ENCODE measurements at places on chromosomes 4 and X.

- no peak for DNase-seq
These were observed 59.5 kb upstream of the PPP2R3B start for GRCh38 chrX:446245-446644.

DNA sequence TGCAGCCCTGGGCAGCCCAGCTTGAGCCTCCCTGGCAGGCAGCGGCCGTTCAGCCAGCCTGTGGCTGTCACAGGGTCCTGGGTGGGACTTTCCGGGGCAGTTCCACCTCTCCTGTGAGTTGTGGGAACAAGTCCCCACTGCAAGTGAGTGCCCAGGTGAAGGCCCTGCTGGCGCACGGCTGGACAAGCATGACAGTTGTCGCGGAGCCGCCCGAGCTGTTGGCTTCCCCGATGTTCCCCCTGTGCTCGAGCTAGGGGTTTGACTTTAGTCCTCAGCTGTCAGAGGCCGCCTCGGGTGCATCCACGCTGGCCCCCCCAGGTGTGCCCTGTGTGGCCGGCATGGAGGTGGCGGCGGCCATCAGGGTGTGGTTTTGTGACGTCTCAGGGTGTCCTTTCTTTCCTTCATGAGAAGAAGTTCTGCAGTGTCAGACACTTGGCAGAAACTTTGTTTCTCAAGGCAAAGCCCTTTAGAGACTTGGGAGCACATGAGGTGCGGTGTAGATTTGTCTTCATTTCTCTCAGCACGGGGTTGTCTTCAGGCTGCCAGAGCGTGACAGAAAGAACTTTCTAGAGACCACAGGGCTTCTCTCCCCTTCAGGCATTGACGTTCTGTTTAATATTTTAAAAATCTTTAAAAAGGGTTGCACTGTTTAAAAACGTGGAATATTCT, 69.4 kb upstream of the HGFAC start:
- DNase-seq: no peak

- DNase-seq: no peak
These were observed 252.3 kb upstream of the RASGEF1B start for GRCh38 chr4:81723927-81724587.

GRCh38 chrX:132877954-132878536, 80.4 kb downstream of the HS6ST2 start:
- DNase-seq: no peak

DNA sequence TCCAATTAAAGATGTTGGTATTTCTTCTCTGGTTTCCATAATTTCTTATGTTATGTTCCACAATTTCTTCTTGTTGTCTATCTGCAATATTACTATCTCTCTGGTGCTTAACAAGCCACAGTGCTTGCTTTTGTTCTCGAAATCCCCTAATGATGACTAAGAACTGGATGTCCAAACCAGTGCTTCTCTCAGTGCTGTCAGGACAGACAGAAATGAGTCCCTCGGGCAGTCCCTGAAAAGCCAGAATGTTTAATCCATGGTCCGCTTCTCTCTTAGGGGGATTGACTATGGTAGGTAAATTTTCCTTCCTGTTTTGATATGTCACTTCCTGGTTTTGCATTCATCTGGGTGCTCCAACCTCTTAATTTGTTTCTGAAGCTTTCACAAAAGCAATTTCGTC, 321.6 kb upstream of the PCDH10 start:
- no peak for DNase-seq

GRCh38 chrX:1455948-1456280, 3.2 kb upstream of the ASMTL start:
- DNase-seq: no peak

DNA sequence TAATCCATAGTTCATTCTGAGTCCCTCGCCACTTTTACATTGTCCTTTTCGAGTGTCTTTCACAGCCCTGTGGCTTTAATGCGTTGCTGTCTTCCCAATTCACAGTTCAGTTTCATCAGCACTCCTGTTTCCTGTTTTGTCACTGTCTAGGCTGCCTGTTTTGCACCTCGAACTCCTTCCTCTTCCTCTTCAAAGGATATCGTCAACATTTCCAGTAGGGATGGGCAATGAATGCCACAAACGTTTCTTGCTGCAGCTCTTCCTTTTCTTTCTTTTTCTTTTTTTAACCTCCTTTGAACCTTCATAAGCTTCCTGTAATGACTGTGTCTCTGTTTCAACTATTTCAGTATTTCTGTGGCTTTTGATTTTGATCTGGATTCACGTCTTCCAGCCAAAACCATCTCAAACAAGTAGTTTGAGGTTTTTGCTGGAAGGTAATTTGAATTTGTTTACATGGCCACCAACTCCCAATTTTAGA, 105.4 kb downstream of the ANXA3 start:
- peak; percentile 0 for DNase-seq

GRCh38 chr4:171594293-171594692, 218.9 kb upstream of the GALNTL6 start:
- DNase-seq: no peak

DNA sequence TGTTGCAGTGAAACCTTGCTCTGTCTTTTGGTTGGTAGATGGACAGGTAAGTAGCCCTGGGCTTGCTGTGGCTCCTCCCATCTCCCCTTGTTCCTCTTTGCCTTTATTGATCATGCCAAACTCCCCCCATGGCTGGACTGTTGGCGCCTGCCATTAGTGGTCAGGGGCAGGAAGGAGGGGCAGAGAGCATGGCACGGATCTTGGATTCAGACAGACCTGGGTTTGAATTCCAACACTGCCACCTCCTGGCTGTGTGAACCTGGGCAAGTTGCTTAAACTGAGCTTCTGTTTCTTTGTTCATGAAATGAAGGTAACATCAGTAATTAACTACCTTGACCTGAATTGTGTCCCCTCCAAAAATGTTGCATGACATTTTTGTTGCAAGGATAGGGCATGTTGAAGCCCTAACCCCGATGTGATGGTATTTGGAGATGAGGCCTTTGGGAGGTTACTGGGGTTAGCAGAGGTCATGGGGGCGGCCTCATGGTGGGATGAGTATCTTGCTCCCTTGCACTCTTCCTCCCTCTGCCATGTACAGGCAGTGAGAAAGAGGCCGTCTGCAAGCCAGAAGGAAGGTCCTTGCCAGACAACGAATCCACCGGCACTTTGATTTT, 6.0 kb downstream of the SLC2A9 start:
- no peak for DNase-seq

All from stimulated activated naive CD4-positive, alpha-beta T cell treated with Interleukin-2 at 50 U/mL for 16 hours (primary cell).